ENCODE measurements at places on chromosomes 16 and 17. TPM values are rescaled to one million over a fixed set of nuclear protein-coding genes. Genes with fewer than 3 reads are reported as not detected.

GRCh38 chr17:57481910-57482391 lies 225.6 kb downstream of the MSI2 start:
- H3K27me3 ChIP-seq = peaks cover 11% of the 10 kb centered on the region
- H3K36me3 ChIP-seq = no peaks in the 10 kb centered on the region
- H3K27ac ChIP-seq = no peak overlapping the region

- H3K27me3 ChIP-seq = no peaks in the 10 kb centered on the region
- peaks cover 2% of the 10 kb centered on the region for H3K36me3 ChIP-seq
- H3K4me3 ChIP-seq = no peak overlapping the region
- DNase-seq = no peak
Measured at GRCh38 chr17:30155389-30155788, 38.8 kb downstream of the NSRP1 start.

DNA sequence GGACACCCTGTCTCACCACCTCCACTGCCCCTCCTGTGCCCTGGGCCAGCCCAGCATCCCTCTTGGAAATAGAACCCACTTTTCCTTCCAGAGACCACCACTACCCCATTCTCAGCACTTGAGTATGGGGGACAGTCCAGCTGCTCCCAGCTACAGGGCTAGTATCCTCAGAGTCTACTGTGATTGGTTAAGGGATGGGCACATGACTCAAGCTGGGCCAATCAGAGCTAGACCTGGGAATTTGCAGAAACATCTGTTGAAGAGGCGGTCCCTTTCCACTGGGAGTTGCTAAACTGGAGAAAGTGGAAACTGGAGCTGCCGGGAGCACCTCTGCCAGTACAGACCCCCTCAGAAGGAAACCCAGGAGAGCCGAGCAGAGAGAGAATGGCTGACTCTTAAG lies 156.6 kb downstream of the GSG1L start:
- no peaks in the 10 kb centered on the region for H3K27me3 ChIP-seq
- H3K4me3 ChIP-seq = no peak overlapping the region
- H3K27ac ChIP-seq = no peak overlapping the region
- H3K4me1 ChIP-seq = no peaks in the 10 kb centered on the region
- DNase-seq = no peak

- peak; percentile 88 for DNase-seq
- H3K36me3 ChIP-seq = no peaks in the 10 kb centered on the region
- no peak overlapping the region for H3K4me3 ChIP-seq
- peak overlapping the region; percentile 29 for H3K27ac ChIP-seq
- no peaks in the 10 kb centered on the region for H3K27me3 ChIP-seq
Measured at GRCh38 chr17:42895185-42895555, 5.4 kb upstream of the G6PC1 start.

DNA sequence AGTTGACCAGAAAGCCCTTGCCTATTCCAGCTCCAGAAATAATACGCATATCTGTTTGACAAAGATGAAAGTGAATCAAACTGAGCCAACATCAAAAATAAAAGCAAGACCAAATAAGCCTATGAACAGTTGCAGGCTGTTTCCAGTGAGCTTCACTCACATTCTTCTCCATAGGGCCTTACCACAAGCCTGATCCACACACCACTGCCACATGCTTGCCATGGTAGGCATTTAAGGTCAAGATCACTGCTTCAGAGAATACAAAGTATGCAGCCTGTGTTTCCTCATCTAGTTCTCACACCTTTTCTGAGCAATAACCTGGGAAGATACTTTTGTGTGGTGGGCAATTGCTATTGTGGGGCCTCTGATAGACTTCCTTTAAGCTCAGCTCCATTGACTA lies 1060.2 kb downstream of the CDH11 start:
- no peak overlapping the region for H3K27ac ChIP-seq
- H3K36me3 ChIP-seq = no peaks in the 10 kb centered on the region
- DNase-seq = no peak
- H3K27me3 ChIP-seq = no peaks in the 10 kb centered on the region
- no peaks in the 10 kb centered on the region for H3K4me1 ChIP-seq

DNA sequence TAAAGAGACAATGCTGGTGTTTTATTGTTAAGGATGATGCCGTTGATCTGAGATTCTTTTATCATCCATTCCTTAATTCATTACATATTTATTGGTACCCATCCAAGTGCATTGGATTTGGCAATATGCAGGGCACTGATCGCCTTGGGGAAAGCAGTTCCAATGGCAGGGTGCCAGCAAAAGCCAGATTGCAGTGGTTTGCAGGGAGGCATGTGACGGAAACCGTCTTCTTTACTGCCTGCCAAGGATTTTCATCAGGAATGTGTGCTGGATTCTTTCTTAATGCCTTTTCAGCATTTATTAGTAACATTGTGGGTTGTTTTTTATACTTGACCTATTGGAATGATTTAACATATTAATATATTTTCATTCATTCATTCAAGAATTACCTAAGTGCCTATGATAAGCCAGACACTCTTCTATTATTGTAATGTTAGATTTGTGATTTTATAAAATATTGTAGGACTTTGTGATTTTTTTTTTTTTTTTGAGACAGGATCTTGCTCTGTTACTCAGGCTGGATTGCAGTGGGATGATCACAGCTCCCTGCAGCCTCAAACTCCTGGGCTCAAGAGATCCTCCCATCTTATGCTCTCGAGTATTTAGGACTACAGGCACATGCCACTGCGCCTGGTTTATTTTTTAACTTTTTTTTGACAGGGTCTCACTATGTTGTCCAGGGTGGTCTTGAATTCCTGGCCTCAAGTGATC lies 93.4 kb upstream of the TNRC6A start:
- peak; percentile 89 for DNase-seq
- H3K36me3 ChIP-seq = no peaks in the 10 kb centered on the region
- H3K4me3 ChIP-seq = no peak overlapping the region
- H3K27me3 ChIP-seq = no peaks in the 10 kb centered on the region

- H3K4me1 ChIP-seq = peaks cover 4% of the 10 kb centered on the region
- DNase-seq = no peak
- H3K27ac ChIP-seq = no peak overlapping the region
- H3K36me3 ChIP-seq = no peaks in the 10 kb centered on the region
- peaks cover 86% of the 10 kb centered on the region for H3K27me3 ChIP-seq
Measured at GRCh38 chr17:74351552-74352210, 10.0 kb downstream of the BTBD17 start.

- no peaks in the 10 kb centered on the region for H3K36me3 ChIP-seq
- DNase-seq = no peak
- H3K27me3 ChIP-seq = no peaks in the 10 kb centered on the region
Measured at GRCh38 chr16:10322723-10323527, 62.9 kb upstream of the ATF7IP2 start.

GRCh38 chr17:57207396-57207795 lies 48.9 kb upstream of the MSI2 start:
- H3K27ac ChIP-seq = no peak overlapping the region
- no peaks in the 10 kb centered on the region for H3K4me1 ChIP-seq
- DNase-seq = no peak
- H3K27me3 ChIP-seq = peaks cover 4% of the 10 kb centered on the region
- H3K4me3 ChIP-seq = no peak overlapping the region

- H3K4me1 ChIP-seq = peaks cover 2% of the 10 kb centered on the region
- H3K4me3 ChIP-seq = no peak overlapping the region
- no peaks in the 10 kb centered on the region for H3K27me3 ChIP-seq
- no peaks in the 10 kb centered on the region for H3K36me3 ChIP-seq
- H3K27ac ChIP-seq = no peak overlapping the region
Measured at GRCh38 chr17:62800585-62800984, 7.5 kb downstream of the MARCHF10 start.

DNA sequence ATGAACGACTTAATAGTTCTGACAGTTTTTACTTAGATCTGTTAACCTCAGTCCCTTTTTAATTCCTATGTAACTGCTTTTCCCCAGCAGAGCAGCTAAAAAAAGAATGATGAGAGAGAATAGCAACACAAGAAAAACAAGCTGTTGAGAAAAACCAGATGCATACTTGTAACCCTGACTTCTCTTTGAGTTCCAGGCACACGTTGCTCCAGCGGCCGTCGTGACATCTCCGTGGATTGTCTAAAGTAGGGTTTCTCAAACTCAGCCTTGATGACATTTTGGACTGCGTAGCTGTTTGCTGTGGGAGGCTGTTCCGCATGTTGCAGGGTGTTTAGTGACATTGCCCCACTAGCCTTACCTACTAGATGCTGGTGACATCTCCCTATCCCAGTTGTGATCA lies 324.0 kb downstream of the SNX29 start:
- H3K4me3 ChIP-seq = no peak overlapping the region
- H3K4me1 ChIP-seq = no peaks in the 10 kb centered on the region
- no peak overlapping the region for H3K27ac ChIP-seq
- no peaks in the 10 kb centered on the region for H3K36me3 ChIP-seq
- H3K27me3 ChIP-seq = no peaks in the 10 kb centered on the region

- no peak overlapping the region for H3K4me3 ChIP-seq
- H3K27ac ChIP-seq = no peak overlapping the region
- H3K36me3 ChIP-seq = no peaks in the 10 kb centered on the region
- H3K4me1 ChIP-seq = no peaks in the 10 kb centered on the region
Measured at GRCh38 chr16:51592535-51593300, 441.6 kb upstream of the SALL1 start.

DNA sequence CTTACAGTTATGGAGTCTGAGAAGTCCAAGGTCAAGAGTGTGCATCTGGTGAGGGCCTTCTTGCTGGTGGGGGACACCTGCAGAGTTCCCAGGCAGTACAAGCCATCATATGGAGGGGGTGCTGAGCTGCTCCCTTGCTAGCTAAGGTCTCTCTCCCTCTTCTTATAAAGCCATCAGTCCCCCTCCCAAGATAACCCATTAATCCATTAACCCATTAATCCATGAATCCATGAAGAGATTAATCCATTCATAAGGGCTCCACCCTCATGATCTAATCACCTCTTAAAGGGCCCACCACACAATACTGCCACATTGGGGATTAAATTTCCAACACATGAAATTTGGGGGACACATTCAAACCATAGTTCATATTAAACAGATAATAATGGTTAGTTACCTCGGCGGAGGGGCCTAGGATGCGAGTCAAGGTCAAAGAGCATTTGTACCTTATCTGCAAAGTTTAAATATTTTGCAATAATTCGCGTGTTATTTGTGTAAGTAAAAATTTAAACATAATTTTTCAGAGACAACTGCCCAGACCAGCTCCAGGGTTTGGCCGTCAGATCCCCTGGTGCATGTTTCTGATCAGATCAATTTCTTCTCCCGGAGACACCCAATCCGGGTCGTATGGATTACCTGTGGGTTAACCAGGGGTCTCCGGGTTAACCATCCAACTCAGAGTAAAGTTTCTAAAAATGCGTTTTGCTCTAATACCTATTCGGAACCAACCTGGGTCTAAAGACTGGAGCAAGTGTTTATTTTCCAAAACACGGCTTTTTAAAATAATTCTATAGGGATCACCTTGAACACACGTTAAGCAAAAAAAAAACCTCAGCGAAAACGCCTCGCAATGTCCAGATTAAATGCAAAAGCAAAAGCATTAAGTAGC lies 740 bp upstream of the POLR3E start:
- H3K4me1 ChIP-seq = peaks cover 8% of the 10 kb centered on the region
- DNase-seq = no peak
- H3K27ac ChIP-seq = no peak overlapping the region
- H3K27me3 ChIP-seq = no peaks in the 10 kb centered on the region
- H3K4me3 ChIP-seq = peak overlapping the region; percentile 44

DNA sequence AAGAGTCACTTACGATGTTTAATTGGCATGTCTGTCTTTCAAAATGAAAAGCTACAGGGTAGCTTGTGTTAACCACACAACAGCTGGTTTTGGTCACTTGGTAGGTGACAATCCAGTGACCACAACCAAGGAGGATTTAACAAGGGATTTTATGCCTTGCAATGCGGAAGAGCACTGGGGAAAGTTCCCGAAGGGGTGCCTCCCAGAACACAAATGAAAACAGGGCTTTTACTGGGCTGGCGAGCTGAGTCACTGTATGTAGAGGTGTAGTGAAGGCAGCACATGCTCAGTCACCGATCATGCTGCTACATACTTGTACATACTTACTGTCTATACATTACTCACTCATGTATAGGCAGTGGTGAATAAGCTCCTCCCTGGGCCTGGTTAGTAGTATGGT lies 483.5 kb downstream of the CDH13 start:
- H3K4me3 ChIP-seq = no peak overlapping the region
- no peak for DNase-seq
- H3K36me3 ChIP-seq = no peaks in the 10 kb centered on the region
- H3K27ac ChIP-seq = no peak overlapping the region
- H3K4me1 ChIP-seq = peaks cover 3% of the 10 kb centered on the region

DNA sequence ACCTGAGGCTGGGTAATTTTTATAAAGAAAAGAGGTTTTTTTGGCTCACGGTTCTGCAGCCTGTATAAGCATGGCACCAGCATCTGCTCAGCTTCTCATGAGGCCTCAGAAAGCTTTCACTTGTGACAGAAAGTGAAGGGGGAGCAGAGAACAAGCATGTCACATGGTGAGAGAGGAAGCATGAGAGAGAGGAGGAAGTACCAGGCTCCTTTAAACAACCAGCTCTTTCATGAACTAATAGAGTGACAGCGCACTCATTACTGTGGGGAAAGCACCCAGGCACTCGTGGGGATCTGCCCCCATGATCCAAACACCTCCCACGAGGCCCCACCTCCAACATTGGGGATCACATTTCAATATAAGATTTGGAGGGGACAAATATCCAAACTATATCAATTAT lies 86.8 kb downstream of the USP32 start:
- H3K4me3 ChIP-seq = no peak overlapping the region
- no peak overlapping the region for H3K27ac ChIP-seq
- peak; percentile 32 for DNase-seq

GRCh38 chr16:735982-736453 lies 4.8 kb downstream of the CIAO3 start:
- H3K4me1 ChIP-seq = peaks cover 10% of the 10 kb centered on the region
- H3K27ac ChIP-seq = no peak overlapping the region

DNA sequence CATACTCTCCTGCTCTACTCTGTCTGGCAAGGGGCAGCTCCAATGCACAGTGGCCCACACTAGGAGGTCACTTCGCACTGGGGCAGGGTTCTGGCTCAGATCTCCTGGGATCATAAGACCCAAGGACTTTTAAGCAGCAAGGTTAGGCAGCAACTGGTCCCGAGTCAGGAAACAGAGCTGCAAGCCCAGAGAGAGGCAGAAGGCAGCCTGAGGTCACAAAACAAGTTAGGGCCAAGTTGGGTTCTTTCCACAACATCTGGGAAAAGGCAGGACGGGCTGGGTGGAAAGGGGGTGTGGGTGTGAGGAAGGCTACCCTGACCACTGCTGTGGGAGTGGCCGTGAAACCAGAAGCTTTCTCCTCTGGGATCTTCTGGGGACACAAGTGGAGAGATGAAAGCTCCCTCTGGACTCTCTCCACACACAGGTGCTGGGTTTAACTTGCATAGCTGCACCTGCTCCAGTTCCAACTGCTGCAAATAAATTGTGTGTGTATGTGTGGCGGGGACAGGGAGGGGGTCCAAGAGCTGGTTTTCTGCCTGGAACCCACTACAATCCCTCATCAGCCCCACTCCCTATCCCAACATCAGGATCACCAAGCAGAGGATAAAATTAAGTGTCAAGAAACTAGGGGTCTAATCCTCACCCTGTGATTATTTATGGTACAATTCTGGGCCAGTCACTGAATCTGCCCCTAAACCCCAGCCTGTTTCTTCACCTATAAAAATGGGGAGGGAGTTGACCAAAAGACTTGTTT lies 8.0 kb upstream of the TSPOAP1 start:
- H3K27ac ChIP-seq = peak overlapping the region; percentile 81
- peaks cover 4% of the 10 kb centered on the region for H3K27me3 ChIP-seq
- no peak overlapping the region for H3K4me3 ChIP-seq
- DNase-seq = peak; percentile 81

The NPIPB9 gene
- polyA plus RNA-seq = 1.6 TPM

The KRT25 gene
- 0.39 TPM for polyA plus RNA-seq

The CCDC43 gene
- polyA plus RNA-seq = 36.3 TPM

The PPM1E gene
- polyA plus RNA-seq = 1.7 TPM

The LITAFD gene
- not detected for polyA plus RNA-seq

The CX3CL1 gene
- polyA plus RNA-seq = 4.5 TPM

The C17orf78 gene
- not detected for polyA plus RNA-seq

The GCGR gene
- polyA plus RNA-seq = 0.18 TPM

The TBC1D3D gene
- 0.66 TPM for polyA plus RNA-seq

The GAST gene
- not detected for polyA plus RNA-seq

The B3GNT9 gene
- polyA plus RNA-seq = 7.7 TPM

The SCGB1C2 gene
- not detected for polyA plus RNA-seq

The TNFRSF17 gene
- not detected for polyA plus RNA-seq

The NACA2 gene
- 1.5 TPM for polyA plus RNA-seq

The PARD6A gene
- polyA plus RNA-seq = 1.8 TPM

All from muscle of leg (tissue), 16 donors.